ENCODE measurements at places on chromosomes 1 and 21.

- no peak for DNase-seq
Measured at GRCh38 chr1:83559129-83559840, 439.6 kb downstream of the TTLL7 start.

- no peak for DNase-seq
Measured at GRCh38 chr1:204574865-204575163, 58.6 kb downstream of the MDM4 start.

GRCh38 chr1:8533124-8533523, 215.2 kb downstream of the SLC45A1 start:
- DNase-seq = no peak

DNA sequence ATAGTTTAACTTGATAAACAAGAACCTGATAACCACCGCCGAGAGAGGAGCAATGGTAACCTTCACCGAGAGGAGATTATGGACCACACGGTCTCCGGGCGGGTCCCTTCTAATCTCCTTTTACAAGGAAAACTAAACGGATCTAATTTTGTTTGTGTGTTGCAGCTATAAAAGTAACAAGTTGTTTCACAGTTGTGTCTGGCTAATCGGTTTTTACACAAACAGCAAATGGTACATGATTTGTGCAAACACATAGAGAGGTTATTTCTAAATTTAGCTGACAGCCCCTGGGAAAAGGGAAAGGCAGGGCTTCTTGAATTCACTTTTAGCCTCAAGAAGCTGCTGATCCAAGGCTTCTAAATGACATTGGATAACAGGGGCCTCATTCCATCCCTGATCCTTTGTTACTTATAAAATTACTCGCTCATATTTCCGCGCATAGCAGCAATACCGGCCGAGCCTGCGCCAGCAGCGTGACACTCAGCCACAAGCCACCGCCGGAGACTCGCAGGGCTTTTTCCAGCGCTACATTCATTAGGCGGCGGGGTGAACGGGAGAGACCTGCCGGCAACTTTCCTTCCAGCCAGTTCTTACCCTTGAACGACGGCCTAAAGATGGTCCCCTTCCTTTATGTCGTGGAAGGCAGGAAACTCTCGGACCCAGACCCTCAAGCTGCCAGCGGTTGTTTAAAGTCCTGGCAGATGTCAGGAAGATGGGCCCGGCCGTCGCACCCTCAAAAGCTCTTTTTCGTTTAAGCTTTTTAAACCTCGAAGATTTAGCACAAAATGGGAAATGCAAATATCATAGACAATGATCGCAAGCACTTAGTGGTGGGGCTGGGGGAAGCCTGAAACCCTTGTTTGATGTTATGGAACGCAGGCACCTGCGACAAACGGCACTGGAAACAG, 4.4 kb downstream of the FOXD3 start:
- no peak for DNase-seq

DNA sequence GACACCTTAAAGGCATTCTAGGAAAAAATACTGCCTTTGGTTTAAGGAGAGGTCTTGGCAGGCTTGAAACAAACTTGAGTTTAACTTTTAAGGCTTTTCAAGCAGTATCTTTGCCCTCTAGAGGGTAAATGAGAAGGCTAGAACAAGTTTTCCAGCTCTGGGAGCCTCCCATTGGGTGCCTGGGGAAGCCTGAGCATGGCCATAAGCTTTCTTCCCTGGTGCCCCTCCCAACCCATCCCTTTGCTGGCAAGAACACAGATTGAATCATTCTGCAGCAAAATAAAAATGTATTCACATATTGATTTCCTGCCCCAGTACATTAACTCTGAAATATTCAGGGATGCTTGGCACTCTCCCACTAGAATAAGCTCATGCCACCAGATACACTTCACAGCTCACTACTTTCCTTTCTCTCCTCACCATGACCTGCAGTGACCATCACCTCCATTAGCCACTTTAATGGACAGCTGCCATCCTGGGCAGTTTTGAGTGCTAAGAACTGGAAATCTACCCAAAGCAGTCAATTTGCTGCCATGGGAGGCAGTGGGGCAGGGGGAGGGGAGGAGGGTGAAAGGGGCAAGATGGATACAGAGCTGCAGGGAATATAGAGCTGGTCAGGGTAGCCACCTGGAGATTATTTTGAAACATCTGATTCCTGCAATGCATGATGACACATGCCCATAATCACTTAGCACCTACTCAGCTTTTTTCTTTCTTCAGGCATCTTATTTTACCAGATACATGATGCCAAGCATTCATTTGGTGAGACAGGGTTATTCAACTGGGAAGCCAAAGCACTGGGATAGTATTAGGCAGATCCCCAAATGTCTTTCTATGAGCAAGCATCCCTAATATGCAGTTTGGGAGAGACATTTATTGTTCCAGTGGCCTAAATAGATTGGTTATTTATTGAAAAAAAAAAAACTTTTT, 140.6 kb downstream of the SYT2 start:
- peak; percentile 33 for DNase-seq

DNA sequence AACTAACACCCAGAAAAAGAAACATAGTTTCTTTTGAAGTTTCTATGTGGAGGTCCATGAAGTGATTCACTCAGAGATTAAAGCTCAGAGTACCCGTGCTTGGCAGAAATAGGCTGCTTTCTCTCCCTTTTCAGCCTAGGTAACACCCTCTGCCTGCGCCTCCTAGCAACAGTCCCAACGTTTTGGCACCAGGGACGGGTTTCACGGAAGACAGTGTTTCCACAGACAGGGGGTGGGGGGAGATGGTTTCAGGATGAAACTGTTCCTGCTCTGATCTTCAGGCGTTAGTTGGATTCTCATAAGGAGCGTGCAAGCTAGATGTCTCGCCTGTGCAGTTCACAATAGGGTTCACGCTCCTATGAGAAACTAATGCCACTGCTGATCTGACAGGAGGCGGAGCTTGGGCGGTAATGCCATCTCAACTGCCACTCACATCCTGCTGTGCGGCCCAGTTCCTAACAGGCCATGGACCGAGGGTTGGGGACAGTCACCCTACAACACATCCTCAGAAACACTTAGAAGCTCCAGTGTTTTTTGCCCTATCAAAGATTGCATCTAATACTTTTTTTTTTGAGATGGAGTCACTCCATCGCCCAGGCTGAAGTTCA, 53.2 kb downstream of the CHML start:
- DNase-seq = no peak

DNA sequence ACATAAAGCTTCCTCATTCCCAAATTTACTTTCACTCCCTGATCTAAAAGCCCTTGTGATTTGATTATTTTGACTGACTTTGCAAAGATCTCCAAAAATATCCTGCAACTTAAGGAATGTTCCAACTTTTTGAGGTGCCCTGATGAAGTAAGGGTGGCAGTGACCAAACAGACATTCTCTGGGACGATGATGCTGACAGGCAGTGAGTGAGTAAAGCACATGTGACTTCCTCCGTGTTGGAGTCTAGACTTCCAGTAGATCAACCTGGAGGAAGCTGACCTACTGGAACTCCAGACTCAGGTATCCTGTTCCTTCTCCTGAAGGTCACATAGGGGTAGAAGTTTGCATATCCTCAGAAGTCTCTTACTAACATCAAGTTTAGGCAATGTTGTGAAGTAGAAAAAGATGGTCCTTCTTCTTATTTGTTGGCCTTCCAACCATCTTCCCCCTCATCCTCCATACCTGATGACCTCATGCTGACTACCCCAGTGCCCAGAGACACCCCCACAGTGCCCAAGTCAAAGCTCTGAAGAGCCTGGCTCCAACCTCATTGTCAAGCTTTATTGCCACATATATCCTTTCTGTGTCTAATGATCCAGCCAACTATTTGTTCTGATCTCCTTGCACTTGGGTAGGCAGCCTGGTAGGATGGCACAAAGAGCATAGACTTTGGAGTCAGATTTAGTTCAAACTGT, 16.0 kb downstream of the TNFSF4 start:
- no peak for DNase-seq

DNA sequence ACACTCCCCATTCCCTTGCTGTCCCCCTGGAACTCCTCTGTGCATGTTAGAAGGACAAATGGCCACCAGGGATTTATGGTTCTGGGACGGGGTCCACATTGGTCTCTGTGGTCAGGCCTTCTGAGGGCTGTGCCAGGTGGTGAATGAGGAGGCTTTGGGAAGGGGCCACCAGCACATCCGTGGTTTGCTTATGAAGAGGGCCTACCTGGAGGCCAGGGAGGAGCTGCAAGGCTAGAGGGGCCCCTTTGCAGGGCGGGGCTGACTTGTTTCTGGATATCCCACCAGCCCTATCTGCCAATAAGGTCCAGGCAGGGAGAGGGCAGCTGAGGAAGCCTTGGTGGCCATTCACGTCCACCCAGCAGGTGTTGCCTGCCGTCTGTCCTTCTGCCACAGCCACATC, 24.9 kb downstream of the KCNA10 start:
- no peak for DNase-seq

DNA sequence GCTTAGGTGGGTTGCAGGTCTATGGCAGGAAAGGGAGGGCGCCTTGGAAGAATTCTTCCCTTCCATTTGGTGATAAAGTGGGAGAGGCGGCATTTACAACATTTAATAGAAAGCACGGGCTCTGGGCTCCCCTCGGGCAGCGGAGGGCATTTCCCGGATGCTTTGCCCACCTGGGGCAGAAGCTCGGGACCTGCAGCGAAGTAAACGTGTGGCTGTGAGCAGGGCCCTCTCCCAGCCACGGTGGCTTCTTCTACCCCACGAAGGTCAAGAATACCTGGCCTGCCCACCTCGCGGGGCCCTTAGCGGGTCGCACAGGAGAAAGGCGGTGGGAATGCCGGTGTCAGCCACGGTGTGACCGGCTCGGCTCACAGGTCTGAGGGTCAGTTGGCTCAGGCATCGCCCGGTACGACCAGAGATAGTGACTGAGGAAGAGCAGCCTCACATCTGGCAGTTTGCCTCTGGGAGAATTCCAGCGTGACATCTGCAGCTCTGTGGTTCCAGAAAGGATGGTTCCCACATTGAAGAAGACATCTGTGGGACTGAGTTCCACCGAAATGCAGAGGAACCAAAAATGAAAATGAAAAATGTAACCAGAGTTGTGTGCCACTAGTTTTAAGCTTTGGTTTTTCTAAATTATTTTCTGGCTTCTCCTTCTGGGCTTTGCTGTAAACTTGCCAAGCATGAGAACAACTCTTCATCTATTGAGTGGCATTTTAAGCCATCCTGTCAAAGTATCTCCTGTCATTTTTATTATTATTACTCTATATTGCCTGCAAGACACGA, 720 bp upstream of the F3 start:
- DNase-seq = no peak

- DNase-seq = no peak
Measured at GRCh38 chr1:30405081-30405480, 318.3 kb downstream of the MATN1 start.

DNA sequence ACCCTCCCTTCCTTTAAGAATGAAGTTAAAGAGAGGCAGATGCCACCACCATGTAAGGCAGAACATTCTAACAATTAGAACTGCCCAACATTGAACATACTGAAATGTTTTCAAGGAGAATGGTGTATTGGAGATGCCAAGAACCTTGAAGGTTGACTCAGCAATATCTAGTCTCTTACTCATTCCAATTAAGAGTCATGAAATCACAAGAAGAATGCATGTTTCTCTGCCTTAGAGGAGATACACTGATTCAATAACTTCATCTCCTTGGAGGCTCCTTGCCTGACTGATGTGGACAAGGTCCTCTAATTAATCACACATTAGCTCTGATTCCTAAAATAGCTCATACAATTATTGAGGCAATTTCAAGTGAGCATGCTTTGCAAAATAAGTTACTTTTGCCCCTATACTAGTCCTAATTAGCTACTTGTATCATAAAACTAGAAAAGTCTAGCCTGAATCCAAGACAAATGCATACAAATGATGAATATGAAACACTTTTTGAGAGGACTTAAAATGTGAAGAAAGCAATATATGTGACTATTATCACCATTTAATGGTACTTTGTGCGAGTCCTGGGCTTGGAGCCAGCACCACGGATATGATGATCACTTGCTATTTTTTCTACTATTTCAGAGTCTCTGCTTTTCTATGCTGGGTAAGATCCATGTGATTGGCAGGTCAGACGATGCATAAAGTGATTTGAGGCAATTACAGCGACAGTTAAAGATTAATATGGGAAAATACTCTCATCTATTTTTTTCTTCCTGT, 114.5 kb downstream of the DSCAM start:
- DNase-seq = peak; percentile 27

DNA sequence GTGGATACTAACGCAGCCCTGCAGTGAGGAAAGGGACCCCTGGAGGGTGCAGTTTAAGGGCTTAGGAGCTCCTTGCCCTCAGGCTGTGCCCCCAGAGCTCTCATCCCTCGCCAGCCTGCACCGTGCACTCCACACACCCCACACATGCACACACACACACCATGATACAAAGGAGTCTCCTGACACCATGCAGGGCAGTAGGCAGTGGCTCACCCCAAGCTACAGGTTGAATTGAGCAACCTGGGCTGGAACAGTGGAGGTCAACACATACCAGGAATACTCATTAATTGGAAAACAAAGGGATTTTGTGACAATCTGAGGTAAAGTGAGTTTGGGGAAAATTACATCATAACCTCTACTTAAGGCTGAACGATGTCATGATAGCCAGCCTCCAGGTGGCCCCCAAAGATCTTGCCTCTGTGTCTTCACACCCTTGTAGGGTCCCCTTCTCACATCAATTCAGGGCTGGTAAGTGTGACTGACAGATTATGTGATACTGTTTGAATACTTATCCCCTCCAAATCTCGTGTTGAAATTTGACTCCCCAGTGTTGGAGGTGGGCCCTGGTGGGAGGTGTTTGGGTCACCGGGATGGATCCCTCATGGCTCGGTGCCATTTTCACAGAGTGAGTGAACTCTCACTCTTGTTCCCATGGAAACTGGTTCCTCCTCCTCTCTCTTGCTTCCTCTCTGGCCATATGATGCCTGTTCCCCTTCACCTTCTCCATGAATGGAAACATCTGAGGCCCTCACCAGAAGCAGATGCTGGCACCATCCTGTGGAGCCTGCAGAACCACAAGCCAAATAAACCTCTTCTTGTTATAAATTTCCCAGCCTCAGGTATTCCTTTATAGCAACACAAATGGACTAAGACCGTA, 111.0 kb upstream of the RAB4A start:
- DNase-seq = no peak

- no peak for DNase-seq
Measured at GRCh38 chr21:21929226-21929625, 931.0 kb downstream of the NCAM2 start.
